Small intestine (tissue), 16 donors: ENCODE measurements at places on chromosomes 1 and 21.

GRCh38 chr1:108049178-108049819 is 84.3 kb upstream of the VAV3 start:
- no peak for DNase-seq

- no peak for DNase-seq
Measured at GRCh38 chr1:32766328-32766972, 50.7 kb downstream of the YARS1 start.

- no peak for DNase-seq
Measured at GRCh38 chr21:38861989-38862683, 56.4 kb downstream of the ETS2 start.

- DNase-seq, result peak; percentile 31
Measured at GRCh38 chr1:233390842-233391737, 63.6 kb downstream of the MAP3K21 start.

- no peak for DNase-seq
Measured at GRCh38 chr1:188986745-188987417, 1490.8 kb downstream of the BRINP3 start.

GRCh38 chr1:13494025-13494424 is 19.8 kb downstream of the LRRC38 start:
- no peak for DNase-seq

GRCh38 chr1:15764890-15765289 is 6.3 kb downstream of the FBLIM1 start:
- no peak for DNase-seq

- no peak for DNase-seq
Measured at GRCh38 chr1:117654493-117655219, 48.8 kb downstream of the TENT5C start.

- DNase-seq, result no peak
Measured at GRCh38 chr1:223466151-223466550, 72.9 kb downstream of the CCDC185 start.

- DNase-seq, result no peak
Measured at GRCh38 chr1:118861216-118861615, 126.9 kb downstream of the TBX15 start.
